T-helper 2 cell treated with Interferon-gamma antibody and Interleukin-4, amounts not matched to agents 5 μg/mL and 100 μg/mL, for 36 hours (primary cell): ENCODE measurements at places on chromosomes 6 and 20.

- no peak for DNase-seq
Measured at GRCh38 chr6:124870611-124871459, 91.4 kb upstream of the RNF217 start.

DNA sequence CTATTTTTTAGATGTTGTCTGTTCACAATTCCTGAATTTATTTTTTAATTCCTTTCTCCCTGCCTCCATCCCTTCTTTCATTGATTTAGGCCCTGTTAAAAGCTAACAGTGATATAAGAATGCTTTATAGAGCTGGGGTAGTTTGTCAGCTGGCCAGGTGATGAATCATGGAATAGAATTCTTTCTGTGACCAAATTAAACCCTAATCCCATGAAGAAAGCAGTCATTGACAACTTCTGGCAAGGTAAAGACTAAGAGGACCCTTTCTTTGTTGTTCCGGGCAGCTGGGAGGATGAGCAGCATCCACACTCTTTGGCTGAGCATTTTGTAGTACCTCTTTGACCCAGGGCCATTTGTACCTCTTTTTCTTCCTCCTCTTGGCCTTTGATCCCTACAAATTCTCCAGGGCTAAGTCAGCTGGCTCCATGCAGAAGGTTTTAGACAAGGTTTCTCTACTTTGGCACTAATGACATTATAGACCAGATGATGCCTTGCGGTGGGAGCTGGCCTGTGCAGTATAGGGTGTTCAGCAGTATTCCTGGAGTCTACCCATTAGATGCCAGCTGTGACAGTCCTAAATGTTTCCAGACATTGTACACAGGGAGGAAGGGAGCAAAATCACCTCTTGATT lies 102.9 kb downstream of the SLX4IP start:
- no peak for DNase-seq

DNA sequence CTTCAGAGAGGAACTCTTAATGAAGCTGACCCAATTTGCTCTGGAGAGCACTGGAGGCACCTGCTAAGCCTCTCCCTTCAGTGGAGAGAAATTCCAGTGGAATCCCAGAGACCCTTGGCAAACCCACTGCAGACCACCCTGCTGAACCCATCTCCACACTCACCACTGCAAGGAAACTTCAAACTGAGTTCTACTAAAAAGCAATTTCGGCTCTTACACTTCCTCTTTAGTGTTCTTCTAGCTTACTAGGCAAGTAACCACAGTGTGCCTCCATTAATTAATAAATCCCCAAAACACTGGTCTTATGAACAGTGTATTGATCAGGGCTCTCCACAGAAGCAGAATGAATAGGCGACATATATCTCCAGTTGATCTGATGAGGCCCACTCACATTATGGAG lies 43.0 kb upstream of the HLA-E start:
- DNase-seq: no peak

GRCh38 chr6:21049572-21049971 lies 515.3 kb downstream of the CDKAL1 start:
- DNase-seq: no peak

- no peak for DNase-seq
Measured at GRCh38 chr6:38485488-38485887, 154.2 kb downstream of the BTBD9 start.

DNA sequence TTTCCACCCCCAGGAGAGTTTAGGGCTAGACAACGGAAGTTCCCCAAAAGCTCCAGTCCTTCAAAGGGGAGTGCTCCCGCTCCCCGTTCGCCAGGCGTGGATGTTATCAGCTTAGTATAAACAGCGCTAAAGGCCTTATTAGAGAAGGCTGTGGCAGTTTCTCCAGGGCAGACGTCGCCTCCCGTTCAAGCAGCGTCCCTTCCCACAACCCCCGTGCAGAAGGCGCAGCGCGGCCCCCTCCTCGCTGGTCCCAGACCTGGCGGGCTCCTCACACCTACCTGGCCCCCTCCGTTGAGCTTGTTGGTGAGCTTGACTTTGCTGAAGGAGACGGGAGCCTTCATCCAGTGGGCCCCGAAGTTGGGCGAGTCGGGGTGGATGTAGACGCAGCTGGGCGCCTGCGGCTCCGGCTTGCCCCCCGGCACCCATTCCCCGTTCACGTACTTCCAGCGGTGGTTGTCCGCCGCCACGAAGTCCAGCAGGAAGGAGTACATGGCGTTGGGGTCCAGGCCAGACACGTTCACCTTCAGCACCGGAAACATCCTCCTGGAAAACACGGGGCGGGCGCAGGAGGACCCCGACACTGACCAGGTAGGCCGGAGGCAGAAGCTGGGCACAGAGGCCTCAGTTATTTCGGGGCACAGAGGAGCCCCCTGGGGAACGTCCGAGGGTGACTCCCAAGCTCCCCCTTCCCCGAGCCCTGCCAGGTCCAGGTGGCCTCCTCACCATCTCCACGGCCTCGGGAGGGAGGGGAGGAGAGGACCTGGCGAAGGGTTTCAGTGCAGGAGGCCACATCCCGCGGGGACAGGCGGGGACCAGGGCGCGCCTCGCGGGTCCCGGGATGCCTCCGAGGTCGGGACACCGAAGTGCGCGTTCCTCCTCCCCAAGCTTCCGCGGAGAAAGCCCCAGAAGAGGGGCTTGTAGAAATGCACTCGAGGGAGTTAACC lies 1.1 kb downstream of the TBXT start:
- DNase-seq: no peak

DNA sequence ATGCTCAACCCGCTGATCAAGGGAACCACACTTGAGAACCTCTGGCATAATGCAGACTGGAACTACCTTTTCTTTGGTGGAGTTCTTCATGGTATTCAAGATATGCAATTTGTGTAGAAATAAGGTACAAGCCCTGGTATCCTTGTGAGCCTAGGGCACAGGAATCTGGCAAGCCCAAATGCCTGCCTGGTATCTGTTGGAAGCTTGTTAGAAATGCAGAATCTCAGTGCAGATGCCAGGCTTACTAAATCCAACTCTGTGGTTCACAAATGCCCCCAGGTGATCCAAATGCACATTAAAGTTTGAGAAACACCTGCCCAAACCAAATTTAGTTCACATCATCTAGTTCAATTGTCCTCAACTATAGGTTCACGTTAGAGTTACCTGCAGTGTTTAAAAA lies 159.8 kb upstream of the LAMP5 start:
- no peak for DNase-seq

DNA sequence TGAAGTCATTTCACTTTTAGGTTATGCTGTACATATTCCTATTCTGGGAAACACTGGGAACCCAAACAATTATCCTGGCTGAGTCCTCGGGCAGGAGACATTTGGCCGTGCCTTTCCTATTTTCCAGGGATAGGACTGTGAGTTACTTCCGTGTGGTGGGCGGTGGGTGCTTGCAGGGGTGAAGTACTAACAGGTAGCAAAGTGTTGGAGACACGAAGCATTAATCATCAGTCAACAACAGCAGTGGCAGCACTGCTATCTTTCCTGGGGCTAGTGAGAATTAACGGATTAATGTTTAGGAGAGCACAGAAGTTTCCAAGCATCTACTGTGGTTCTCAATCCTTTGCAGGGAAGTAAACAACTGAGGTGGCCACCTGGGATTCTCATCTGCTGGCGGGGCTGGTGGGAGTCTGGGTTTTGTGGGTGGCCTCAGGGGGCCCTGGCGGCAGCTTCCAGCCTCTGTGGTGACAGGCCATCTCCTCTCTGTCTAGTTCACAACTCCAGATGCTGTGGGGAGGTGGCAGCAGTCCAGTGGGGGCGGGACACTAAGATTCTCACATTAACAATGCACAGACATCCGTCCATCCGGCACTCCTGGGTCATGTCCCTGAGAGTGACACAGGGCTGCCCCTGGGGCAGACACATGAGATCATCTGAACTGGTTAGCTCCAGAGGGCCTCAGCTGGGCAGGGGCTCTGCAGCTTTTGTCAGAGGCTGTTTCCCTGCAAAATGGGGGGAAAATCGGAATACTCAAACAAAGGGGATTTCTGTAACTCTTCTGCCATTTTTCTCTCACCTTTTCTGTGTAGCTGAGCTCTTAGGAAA lies 90.9 kb downstream of the GJA10 start:
- DNase-seq: no peak

DNA sequence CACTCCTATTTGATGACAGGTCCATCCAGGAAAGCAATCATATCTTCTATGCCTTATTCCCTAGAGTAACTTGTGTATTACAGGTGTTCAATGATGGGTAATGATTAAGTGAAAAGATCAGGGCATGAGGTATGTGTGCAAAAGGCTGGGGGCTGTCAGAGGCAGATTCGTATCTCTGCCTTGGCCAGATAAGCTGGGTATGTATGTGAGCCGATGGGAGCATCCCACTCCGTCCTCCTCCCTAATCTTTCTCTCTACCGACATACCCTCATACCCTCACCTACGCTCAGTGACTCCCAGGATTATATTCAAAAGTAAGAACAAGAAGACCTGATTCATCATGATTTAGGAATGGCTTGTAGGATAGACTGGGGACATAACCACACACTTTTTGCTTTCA lies 238.7 kb downstream of the PLCB1 start:
- no peak for DNase-seq

GRCh38 chr20:19018881-19019280 lies 193.6 kb upstream of the SLC24A3 start:
- no peak for DNase-seq

DNA sequence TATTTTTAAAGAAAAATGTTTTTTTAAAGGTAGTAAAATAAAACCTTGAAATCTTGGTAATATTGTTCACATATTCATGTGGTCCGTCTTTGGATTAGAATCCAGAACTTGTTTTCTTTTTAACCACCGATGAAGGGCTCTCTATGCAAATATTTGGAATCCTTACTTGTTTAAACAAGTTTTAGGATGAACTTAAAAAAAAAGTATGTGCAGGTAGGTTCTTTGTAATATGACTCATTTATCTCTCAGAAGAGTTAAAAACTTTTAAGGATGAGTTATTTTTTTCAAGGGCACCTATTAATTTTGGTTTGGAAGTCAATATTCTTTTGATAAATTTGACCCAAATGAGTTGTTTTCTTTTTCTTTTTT lies 8.9 kb downstream of the DSP start:
- DNase-seq: no peak
